ENCODE measurements at places on chromosomes 11 and 22. TPM values are rescaled to one million over a fixed set of nuclear protein-coding genes. Genes with fewer than 3 reads are reported as not detected.

Gene JRKL
- 3.6 TPM for total RNA-seq

Gene CABP2
- total RNA-seq: not detected

Gene YAP1
- total RNA-seq: 143 TPM

Gene CLCF1
- 29.8 TPM for total RNA-seq

Gene OR5D18
- not detected for total RNA-seq

Gene HTR3B
- not detected for total RNA-seq

Gene SAA1
- not detected for total RNA-seq

Gene GAL
- 25.4 TPM for total RNA-seq

Gene ARHGAP32
- total RNA-seq: 3.4 TPM

Gene EMID1
- 1.3 TPM for total RNA-seq

Gene OR8G5
- not detected for total RNA-seq

Gene P4HA3
- 3.9 TPM for total RNA-seq

Gene SLC29A2
- 5.2 TPM for total RNA-seq

Gene SULT4A1
- 0.51 TPM for total RNA-seq

Gene ZNF408
- total RNA-seq: 14.5 TPM

Gene CRYBA4
- not detected for total RNA-seq

Gene PRG2
- not detected for total RNA-seq

Gene FGF19
- not detected for total RNA-seq

Gene ABCG4
- 0.49 TPM for total RNA-seq

Gene GAS2
- 2.4 TPM for total RNA-seq

Gene MICAL2
- total RNA-seq: 266 TPM

Gene RASL10A
- not detected for total RNA-seq

Gene SLC1A2
- total RNA-seq: not detected

Gene HOATZ
- not detected for total RNA-seq

Gene TP53I11
- 18.3 TPM for total RNA-seq

Gene GDPD4
- total RNA-seq: not detected

Gene CFAP300
- 2.5 TPM for total RNA-seq

All from mesangial cell (primary cell).